ENCODE measurements at places on chromosomes 16 and 17.

DNA sequence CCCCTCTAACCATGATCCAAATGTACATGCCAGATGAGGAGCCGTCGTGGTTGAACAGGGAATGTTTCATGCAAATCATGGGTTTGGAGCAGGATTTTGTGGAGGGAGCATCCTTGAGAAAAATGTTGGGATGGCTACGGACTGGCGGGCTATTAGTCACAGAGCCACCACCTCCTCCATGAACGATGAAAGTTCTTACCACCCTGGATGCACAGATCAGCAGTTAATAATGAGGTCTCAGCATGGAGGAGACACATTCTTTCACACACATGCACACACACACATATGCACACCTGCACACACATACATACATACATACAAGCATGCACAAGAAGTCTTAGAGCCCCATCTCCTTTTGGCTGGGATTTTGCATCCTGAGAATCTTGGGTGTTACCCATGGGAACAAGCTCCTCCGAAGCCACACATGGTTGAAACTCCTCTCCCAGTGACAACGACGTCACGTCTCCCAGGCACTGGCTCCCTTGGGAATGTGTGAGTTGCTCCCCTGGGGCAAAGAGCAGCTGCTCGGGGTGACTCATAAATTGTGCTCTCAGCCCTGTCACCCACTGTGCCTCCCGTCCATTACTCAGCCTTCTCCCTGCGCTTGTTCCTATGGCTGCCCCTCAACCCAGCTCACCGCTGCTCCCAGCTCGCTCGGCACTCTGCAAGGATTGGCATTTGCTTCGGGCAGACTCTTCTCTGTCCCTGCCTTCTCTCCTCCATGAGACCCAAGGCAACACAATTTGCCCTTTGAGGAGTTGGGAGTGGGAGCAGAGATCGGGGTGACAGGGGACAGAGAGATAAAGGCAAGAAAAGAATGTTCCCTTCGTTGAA lies 344.6 kb downstream of the SOX9 start:
- DNase-seq = no peak

- DNase-seq = no peak
These were observed 198 bp upstream of the SHISA9 start for GRCh38 chr16:12901204-12901596.

DNA sequence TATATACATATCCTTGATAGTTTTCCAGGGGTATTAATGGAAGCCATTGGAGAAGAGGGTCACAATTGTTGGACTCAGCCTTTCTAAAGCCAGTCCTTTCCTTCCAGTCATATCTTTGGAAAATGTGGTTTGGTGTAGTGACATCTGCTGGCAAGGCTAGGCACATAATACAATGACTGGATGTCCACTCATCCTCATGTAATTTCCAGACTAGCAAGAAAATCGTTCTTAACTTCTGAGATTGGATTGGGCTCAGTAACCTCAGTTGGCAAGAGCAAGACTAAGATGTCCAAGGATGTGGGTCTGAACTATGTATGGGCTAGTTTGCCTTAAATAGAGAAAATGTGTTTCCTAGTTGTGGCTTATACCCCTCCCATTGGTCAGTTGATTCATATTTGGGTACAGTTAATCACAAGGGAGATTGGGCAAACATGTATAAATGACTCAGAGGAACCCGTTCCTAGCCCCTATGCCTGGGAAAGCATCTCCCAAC lies 8.7 kb upstream of the KAT7 start:
- no peak for DNase-seq

- DNase-seq = no peak
These were observed 651.4 kb upstream of the GOT2 start for GRCh38 chr16:59385491-59385890.

DNA sequence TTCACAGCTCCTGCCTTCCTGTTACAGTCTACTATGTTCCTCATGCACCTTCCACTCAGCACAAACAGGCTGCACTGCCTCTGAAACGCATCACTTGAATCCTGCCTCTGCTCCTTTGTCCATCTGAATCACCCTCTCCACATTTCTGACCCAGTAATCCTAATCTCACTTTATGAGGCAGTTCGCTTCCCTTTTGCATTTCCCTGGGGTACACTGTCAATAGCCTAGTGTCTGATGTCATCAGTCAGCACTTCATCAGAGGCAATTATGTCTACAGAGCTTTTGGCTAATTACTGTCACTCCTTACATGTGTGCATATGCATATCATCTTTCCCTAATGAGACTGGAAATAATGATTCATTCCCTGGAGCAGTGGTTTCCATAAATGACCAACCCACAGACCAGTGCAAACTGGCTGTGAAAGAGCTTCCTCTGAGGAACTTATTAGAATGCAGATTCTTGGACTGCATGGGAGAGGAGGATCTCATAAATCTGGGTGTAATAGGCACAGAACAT lies 23.6 kb downstream of the CA4 start:
- DNase-seq = no peak

- peak; percentile 33 for DNase-seq
These were observed 15.7 kb downstream of the ADCY7 start for GRCh38 chr16:50282010-50282538.

- DNase-seq = no peak
These were observed 7.8 kb downstream of the PLXDC1 start for GRCh38 chr17:39143552-39144093.

DNA sequence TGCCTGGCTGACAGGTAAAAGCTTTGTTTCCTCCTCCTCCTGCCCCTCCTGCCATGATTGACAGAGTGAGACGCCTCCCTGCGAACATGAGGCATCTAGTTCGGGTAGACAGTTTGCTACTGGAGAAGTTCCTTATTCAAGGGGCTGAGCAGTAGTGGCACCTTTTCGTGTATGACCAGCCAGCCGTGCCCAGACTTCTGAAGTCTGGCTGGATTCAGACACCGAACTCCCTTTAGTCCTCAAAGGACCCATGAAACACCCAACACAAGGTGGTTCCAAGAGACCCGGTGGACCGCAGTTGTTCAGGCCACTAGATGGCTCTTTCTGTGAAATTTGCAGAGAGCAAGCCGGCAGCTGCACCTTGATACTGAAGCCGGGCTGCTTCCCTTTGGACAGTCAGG lies 192.8 kb downstream of the XYLT1 start:
- no peak for DNase-seq

- no peak for DNase-seq
These were observed 55.3 kb downstream of the USP10 start for GRCh38 chr16:84754956-84755672.

DNA sequence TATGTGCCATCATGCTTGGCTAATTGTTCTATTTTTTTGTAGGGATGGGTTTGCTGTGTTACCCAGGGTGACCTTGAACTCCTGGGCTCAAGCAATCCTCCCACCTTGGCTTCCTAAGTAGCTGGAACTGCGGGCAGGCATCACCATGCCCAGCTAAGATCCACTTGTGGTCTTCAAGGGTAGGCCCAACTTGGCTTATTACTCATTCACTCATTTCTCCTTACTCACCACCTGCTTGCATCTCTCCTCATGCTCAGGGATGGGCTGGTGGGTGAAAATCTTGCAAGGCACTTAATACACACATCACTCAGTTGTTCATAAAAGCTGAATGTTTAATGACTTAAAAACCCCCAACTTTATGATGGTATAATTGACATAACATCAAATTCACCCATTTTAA lies 207.8 kb downstream of the SHISA9 start:
- no peak for DNase-seq

DNA sequence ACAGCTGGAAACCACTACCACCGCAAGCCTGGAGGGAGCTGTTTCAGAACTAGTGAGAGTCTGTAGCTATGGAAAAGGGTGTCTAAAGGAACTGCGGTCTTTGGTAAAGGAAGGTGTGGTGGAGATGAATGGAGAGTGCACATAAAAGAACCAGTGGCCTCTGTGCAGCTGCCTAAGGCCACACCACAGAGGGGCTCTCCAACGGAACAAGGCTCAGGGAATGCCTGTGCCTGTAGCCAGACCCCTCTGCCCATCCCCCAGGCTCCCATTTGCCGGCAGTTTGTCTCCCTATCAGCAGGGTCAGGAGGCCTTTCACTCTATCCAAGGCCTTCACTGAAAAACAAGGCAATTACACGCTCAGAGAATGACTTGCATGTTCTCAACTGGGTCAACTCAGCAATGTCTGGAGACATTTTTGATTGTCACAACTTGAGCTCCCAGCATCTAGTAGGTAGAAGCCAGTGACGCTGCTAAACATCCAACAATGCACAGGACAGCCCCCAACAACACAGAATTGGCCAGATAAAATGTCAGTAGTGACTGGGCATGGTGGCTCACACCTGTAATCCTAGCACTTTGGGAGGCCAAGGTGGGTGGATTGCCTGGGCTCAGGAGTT lies 3.3 kb upstream of the FDXR start:
- DNase-seq = no peak

- DNase-seq = peak; percentile 32
These were observed 9.0 kb downstream of the STAT5B start for GRCh38 chr17:42266918-42267766.

- DNase-seq = no peak
These were observed 45.1 kb upstream of the HNF1B start for GRCh38 chr17:37789771-37790541.

DNA sequence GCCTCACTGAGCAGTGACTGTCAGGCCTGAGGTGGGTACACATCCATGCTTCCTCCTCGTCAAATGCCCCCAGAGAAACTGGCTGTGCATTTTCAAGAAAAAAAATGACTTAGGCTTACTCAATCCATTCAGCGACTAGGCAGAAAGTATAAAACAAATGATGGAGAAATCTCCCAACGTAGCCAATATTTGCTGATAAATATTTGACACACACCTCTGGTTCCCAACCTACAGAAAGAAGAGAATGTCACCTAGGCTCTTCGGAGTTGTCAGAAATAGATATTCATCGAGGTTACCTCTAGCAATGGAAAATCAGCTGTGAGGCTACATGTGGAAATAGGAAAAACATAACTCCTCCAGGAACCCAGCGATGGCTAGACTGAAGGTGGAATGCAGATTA lies 12.4 kb upstream of the TOM1L1 start:
- DNase-seq = no peak

DNA sequence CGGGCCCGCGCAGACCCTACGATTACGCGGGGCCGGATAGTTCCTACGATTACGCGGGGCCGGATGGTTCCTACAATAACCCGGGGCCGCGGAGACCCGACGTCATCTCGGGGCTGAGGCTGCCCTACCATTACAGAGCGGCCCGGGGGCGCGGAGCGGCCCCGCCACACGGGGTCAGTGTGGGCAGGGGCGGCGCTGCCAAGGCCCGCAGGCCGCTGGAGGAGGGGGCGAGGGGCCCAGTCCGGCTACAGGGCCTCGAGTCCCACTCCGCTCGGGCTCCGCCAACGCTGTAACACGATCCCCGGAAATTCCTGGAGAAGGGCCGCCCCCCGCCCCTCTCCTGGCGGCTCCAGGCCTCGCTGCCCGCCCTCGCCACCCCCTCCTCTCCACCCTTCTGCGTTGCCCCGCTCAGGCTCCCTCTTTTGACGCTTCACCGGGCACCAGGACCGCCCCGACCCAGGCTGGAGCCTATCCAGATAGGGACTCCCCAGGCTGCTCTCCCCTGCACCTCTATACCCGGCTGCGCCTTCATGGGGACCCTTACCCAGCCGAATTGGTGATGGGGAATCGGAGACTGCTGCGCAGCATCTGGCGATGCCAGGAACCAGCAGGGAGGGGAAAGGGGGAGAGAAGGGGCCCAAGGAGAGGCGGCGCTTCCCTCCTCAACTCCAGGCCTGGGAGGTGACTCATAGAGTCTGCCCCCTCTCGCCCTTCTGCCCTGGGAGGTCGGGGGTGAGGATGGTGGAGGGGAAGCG lies at the start of gene RAB34:
Gene RAB34, minus strand, starts transcription at position 291 of the 755 bp plus-strand sequence. CDS start 602 bp downstream, outside the sequence.
- DNase-seq = no peak

- DNase-seq = no peak
These were observed 1.7 kb upstream of the ALOX12 start for GRCh38 chr17:6994118-6994598.

- peak; percentile 74 for DNase-seq
These were observed 11.4 kb downstream of the GGA3 start for GRCh38 chr17:75250009-75250471.

DNA sequence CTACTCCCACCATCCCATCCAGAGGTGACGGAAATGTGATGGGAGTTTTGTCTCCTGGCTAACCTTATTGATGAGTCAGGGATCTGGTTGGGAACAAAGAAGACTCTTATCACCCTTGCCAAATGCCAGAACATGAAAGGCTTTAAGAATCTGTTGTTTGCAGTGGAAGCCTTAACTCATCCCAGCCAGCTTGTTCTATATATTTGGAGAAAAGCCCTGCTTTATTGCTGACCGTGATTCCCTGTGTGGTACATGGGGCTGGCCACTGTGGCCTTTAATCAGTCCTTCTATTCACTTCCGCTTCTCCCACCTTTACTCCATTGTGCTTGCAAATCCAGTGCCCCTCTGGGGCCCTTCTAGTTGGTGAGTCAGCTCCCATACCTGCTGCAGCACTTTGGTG lies 156.6 kb downstream of the PHKB start:
- DNase-seq = no peak

DNA sequence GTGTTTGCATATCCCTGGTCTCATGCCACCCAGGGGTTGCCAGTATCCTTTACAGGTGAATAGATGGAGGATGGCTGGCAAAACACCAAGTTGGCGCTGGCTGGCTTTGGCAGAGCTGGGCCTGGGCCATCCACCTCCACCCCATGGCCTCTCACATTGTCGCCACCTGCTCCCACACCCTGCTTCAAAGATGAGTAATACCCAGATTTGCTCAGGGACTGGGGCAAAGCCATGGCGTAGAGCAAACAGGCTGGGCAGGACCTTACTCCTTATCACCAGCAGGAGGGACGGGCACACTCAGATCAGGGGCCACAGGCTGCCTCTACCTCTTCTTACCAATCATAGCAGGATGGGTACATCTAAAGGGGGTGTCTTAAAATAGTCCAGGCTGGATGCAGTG lies 24.3 kb downstream of the PLA2G10 start:
- no peak for DNase-seq

DNA sequence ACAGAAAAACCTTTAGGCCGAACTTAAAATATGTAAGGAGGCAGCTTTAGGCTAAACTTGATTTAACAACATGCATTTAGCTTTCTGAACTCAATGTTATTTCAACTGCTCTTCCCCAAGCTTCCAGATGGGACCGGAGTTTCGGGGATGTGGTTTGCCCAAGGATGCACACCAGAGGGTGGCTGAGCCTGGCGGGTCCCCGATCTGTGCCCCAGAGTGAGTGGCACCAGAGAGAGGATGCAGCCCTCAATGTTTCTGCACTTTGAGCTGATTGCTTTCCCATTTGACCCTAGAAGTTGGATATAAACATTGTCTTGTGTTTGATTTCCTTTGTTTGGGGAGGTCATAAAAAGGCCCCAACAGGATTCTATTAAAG lies 348.0 kb upstream of the TNRC6C start:
- no peak for DNase-seq
